ENCODE measurements at places on chromosomes 3 and 15.

DNA sequence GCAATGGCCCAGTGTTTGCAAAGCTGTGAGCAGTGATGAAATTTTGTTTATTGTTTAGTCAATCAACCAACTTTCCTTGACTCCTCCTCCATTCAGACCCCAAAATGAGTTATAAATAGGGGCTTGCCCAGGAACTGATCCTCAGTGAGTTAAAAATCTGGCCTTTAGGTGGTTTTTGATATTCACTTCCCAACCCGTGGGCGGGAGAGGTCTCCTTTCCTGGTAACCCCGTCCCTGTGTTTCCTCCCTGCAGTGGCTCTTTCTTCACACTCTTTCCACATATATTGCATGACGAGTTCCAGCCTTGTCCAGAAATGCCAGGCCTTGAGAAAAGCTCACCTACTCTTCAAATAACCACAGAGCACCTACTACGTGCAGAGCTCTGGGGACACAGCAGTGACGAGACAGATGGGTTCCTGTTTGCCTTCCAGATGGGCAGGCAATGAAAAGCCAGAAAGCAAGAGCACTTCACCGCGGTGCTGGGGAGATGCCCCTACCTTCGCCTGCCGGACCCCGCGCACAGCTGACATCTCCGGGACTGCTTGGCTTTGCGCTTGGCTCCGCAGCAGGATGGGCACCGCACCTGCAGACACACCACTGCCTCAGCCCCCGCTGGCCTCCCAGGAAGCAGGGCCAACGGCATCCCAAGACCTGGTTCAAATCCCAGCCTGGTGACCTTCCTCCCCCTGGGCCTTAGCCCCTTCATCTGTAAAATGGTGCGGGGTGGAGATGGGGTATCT is 17.2 kb downstream of the SSUH2 start:
- no peak for DNase-seq

GRCh38 chr3:5087209-5087608 is 34.9 kb upstream of the ARL8B start:
- DNase-seq, result no peak

DNA sequence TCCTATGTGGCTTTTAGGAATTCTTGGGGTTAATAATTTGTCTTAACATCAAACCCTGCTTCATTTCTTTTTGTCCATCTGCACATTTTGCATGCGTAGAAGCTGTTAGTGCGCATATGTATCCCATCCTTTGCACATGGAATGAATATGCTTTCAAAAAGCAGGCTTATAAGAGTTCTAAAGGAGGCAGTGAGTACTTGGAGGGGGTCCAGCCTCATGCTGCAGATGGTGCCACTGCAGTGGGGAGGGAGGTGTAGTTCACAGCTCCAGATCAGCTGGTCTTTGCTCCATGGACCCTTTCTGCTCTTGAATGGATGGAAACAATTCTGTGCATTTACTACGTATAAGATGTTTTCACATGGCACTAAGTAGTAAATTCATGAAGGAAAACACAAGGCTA is 20.7 kb upstream of the SSR3 start:
- no peak for DNase-seq

DNA sequence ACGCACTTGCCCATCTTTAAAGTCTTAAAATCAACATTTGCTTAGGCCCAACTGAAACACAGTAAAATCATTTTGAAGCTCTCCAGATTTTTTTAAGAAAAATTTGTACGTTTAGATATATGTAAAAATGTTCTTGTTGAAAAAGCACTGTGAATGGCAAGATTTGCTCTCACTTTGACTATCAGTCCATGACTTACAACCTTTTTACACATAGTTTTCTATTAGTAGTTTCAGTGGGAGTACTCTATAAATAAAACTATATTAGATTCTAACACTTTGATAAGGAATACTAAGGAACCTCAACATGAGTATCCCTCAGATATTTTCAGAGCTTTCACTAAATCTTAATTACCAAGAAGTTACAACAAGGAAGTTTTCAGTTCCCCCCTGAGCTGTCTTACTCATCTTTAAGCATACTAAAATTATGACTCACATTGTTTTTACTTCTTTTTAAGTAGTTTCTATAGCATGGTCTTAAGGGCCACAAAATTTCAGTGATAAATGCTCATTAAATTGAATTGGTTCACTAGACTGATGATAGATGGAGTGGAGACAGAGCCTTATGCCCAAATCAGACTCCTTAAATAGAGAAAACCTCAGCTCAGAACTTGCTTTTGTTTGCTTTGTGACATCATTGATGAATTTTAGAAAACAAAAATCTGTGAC is 31.6 kb upstream of the RAP2B start:
- DNase-seq, result no peak

- DNase-seq, result no peak
Observed at GRCh38 chr15:78893538-78893937, 20.8 kb downstream of the MORF4L1 start.

GRCh38 chr3:45227071-45227820 is 1.2 kb upstream of the TMEM158 start:
- DNase-seq, result no peak

DNA sequence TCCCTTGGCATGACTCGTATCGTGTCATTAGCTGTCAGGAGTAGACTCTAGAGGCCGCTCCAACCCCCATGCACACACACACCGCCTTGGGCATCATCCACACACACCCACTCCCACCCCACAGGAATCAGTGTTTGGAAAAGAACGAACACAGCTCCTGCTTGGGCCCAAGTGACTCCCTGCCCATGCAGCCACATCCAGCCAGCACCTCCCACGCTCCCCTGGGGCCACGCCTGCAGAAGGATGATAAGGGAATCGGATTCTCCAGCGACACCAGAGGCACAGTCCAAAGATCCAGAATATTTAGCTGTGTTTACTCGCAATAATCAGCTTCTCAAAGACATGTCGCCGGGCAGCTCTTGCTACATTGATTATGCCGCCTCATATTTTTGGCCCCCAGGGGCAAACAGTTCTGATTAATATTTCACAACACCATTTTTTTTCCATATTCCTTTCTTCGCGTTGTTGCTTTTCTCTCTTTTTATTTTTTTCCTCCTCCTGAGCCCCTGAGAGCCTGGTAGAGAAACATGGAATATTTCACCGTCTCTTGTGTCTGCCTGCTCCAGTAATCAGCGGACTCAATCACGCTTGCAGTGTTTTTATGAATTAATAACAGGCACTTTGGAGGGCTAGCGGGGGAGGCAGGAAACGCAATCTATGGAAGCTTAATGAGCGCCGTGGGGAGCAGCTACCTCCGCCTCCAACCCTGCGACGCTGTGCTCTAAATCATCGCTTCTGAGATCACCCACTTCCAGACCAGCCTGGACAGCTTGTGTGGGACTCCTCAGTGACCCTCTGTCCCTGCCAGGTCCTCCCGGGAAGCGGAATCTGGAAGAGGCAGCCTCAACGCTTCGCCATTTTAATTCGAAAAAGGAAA is 221.4 kb downstream of the TLE3 start:
- no peak for DNase-seq

DNA sequence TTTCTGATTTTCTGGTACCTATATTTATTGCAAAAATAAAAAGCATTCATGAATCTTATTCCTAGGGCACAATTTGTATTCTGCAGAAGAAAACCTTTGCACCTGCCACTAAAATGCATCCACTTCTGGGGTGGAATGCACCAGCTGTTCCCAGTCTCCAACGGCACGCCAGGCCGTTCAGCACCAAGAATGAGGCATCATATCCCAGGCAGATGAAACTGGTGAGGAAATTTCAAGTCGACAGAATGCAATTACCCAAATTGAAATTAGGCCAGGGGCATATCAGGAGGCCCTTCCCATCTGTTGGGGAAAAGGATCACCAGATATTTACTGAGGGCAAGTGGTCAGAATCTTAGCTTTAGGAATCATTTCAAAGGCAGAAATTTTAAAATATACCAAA is 13.6 kb upstream of the RBMS3 start:
- DNase-seq, result no peak

DNA sequence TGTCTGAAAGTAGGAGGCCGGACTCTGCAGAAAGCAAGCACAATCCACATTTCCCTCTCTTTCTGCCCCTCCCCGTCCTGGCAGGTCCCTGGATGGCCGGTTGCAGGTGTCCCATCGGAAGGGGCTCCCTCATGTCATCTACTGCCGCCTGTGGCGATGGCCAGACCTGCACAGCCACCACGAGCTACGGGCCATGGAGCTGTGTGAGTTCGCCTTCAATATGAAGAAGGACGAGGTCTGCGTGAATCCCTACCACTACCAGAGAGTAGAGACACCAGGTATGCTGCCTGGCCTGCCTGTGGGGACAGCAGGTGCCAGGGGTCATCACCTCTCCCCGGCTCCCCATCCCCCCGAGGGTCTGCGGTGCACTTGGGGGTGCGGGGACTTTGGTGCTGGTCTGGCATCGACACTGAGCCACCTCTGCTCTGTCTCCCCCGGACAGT is 89.6 kb downstream of the AAGAB start:
- DNase-seq, result no peak
